ENCODE measurements at places on chromosomes 7 and 10.

- H3K4me3 ChIP-seq, result no peak overlapping the region
- H3K27ac ChIP-seq, result no peak overlapping the region
- no peaks in the 10 kb centered on the region for H3K36me3 ChIP-seq
- no peaks in the 10 kb centered on the region for H3K4me1 ChIP-seq
- no peaks in the 10 kb centered on the region for H3K27me3 ChIP-seq
Measured at GRCh38 chr7:41046776-41047175, 656.1 kb downstream of the INHBA start.

- H3K36me3 ChIP-seq, result no peaks in the 10 kb centered on the region
- no peak for DNase-seq
- H3K27ac ChIP-seq, result no peak overlapping the region
- no peaks in the 10 kb centered on the region for H3K4me1 ChIP-seq
- no peak overlapping the region for H3K4me3 ChIP-seq
Measured at GRCh38 chr7:31875424-31875823, 188.4 kb downstream of the PPP1R17 start.

GRCh38 chr7:158268816-158269535 lies 318.6 kb downstream of the PTPRN2 start:
- no peaks in the 10 kb centered on the region for H3K36me3 ChIP-seq
- peaks cover 7% of the 10 kb centered on the region for H3K4me1 ChIP-seq
- no peak overlapping the region for H3K4me3 ChIP-seq
- H3K27me3 ChIP-seq, result peaks cover 4% of the 10 kb centered on the region
- DNase-seq, result peak; percentile 48

- no peaks in the 10 kb centered on the region for H3K27me3 ChIP-seq
- H3K4me1 ChIP-seq, result peaks cover 4% of the 10 kb centered on the region
- DNase-seq, result no peak
- H3K4me3 ChIP-seq, result no peak overlapping the region
- H3K27ac ChIP-seq, result no peak overlapping the region
- H3K36me3 ChIP-seq, result no peaks in the 10 kb centered on the region
Measured at GRCh38 chr7:73985737-73986141, 42.2 kb upstream of the ELN start.

All from suprapubic skin (tissue), 4 donors.